ENCODE measurements at places on chromosomes 1 and 21. TPM values are rescaled to one million over a fixed set of nuclear protein-coding genes. Genes with fewer than 3 reads are reported as not detected.

GRCh38 chr1:81585371-81585770 is 215.4 kb upstream of the ADGRL2 start:
- H3K27ac ChIP-seq: no peak overlapping the region
- H3K4me3 ChIP-seq: no peak overlapping the region
- no peak for DNase-seq
- no peaks in the 10 kb centered on the region for H3K36me3 ChIP-seq
- no peaks in the 10 kb centered on the region for H3K27me3 ChIP-seq
- H3K4me1 ChIP-seq: no peaks in the 10 kb centered on the region

DNA sequence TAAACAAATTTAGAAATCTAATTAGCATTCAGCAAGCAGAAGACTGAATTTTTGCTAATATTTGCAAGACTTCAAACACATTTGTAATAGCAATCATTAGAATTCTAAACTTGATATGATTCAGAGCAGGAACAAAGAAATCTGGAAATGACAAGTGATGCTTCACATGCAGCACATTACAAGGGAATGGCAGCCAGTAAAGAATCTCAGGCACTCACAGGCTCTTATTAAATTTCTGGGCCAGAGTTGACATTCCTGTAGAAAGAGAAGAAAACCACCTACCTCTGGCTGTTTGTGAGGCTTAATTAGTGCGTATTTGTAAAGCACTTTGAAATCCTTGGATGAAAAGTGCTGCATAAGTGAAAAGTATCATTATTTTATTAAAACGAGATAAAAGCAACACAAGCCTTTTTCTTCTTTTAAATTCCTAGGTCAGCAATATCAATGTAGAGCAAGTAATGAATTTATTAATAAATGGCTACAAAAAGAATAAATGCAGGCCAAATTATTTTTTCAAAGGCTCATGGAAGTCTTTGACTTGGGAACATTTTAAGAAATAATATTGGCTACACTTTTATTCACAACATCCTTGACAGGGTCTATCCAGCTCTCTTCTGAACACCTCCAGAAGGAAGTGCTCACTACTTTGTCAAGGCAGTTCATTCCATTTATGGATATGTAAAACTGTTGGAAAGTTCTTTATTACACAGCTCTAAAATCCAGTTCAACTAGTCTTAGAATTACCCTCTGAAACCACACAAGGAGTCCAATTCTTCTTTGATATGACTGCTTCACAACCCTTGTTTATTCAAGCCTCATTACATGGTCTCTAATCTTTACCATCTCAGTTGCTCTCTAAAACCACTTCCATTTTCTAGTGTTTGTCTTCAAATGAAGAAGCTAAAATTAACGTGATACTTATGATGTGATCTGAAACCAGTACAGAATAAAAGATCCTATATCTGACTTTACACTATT is 32.1 kb upstream of the SCYL3 start:
- H3K27ac ChIP-seq: no peak overlapping the region
- H3K4me1 ChIP-seq: peaks cover 9% of the 10 kb centered on the region
- no peak for DNase-seq
- no peak overlapping the region for H3K4me3 ChIP-seq
- H3K27me3 ChIP-seq: no peaks in the 10 kb centered on the region

DNA sequence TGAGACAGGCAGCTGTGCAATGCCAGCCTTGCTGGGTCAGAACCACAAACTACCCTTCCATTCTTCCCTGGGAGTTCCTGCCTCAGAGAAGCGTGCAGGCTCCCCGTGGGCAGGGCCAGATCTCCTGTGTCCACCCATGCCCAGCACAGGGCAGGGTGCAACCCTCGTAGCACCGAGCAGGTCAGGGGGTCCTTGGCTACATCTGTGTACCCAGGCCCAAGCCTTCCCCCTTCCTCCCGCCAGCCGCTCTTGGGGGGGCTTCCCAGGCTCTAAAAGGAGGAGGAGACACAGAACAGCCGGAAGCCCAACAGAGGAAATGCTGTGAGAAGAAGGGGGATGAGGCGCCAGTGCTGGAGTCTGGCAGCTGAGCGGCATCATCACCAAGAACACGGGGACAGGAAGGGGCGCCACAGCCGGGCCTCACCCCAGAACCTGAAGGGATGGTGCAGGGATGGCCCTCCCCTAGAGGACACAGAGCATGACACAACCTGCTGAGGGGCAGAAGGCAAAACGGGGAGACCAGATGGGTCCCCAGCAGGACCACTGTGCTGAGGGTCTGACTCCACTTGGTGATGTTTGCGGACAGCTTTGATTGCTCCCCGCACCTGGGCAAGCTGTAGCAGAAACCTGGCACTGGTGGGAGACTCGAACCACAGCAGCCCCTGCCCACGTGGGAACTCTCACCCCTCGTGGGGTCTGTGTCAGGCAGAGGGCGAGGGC is 233.2 kb downstream of the NPHP4 start:
- no peak for DNase-seq
- no peak overlapping the region for H3K4me3 ChIP-seq
- peaks cover 16% of the 10 kb centered on the region for H3K27me3 ChIP-seq
- H3K27ac ChIP-seq: no peak overlapping the region

DNA sequence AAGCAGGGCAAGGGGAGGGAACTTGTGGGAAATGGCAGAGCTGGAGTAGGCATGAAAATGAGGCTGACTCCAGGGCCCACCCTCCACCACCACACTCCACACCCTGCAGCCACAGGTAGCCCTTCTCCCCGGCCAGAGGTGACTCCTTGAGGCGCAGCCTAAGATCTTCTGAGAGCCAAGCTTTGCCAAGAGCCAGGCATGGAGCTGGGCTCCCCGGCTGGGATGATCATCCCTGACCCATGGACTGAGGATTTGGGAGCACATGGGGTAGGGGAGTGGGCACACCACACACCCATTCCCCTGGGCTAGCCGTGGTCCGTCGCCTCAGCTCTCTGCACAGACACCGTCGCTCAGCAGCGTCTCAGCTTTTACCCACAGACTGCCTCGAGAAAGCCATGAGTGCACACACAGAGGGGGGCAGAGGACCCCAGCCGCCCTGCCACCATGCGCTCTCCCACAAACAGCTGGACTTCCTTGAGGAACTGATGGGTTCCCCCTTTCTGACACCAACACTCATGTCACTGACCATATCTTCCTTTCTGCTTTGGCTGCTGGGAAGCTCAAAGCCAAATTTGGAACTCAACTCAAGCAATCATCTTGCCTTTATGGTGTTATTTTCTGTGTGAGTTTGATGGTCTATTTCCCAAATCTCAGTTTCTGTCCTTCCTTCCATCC is 123.6 kb upstream of the RUNX3 start:
- no peak for DNase-seq
- no peak overlapping the region for H3K4me3 ChIP-seq
- H3K4me1 ChIP-seq: peaks cover 14% of the 10 kb centered on the region
- peaks cover 29% of the 10 kb centered on the region for H3K27me3 ChIP-seq
- H3K27ac ChIP-seq: no peak overlapping the region

GRCh38 chr1:178509414-178510007 is 3.4 kb upstream of the TEX35 start:
- no peaks in the 10 kb centered on the region for H3K36me3 ChIP-seq
- H3K4me1 ChIP-seq: no peaks in the 10 kb centered on the region

GRCh38 chr1:9181176-9181906 is 52.4 kb upstream of the GPR157 start:
- H3K4me3 ChIP-seq: peak overlapping the region; percentile 68
- H3K36me3 ChIP-seq: no peaks in the 10 kb centered on the region
- H3K27ac ChIP-seq: no peak overlapping the region
- peak; percentile 81 for DNase-seq
- no peaks in the 10 kb centered on the region for H3K4me1 ChIP-seq

Gene HORMAD1
- total RNA-seq: 0.64 TPM

Gene THEM5
- total RNA-seq: not detected

Gene C1QA
- total RNA-seq: not detected
